NCI-H1694 treated with DMSO at 0.1 percent for 48 hours (cell line): ENCODE measurements at places on chromosomes 2 and 18.

- no peak for DNase-seq
Measured at GRCh38 chr2:66929632-66930338, 467.3 kb upstream of the ETAA1 start.

DNA sequence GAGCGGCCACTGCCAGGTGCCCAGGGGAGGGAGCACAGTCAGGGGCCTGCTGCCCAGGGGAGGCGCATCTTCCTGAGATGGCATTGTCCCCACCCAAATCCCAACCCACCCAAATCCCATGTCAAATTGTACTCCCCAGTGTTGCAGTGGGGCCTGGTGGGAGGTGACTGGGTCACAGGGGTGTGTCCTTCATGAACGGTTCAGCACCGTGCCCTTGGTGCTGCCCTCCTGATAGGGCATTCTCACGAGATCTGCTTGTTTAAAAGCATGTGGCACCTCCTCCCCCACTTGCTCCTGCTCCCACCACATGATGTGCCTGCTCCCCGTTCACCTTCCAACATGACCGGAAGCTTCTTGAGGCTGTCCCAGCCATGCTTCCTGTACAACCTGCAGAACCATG is 27.6 kb downstream of the ANKMY1 start:
- DNase-seq = no peak

GRCh38 chr2:160510617-160511016 is 17.0 kb upstream of the RBMS1 start:
- DNase-seq = no peak

- no peak for DNase-seq
Measured at GRCh38 chr2:168457190-168457895, 1.3 kb downstream of the CERS6 start.

DNA sequence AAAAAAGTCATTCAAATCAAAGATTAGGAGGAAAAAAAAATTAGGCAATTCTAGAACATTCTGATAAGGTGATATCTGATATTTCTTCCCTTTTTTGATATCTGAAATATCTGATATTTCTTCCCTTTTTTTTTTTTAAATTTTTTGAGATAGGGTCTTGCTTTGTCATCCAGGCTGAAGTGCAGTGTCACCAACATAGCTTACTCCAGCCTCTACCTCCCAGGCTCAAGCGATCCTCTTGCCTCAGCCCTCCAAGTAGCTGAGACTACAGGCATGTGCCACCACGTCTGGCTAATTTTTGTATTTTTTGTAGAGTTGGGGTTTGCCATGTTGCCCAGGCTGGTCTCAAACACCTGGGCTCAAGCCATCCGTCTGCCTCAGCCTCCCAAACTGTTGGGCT is 33.9 kb downstream of the MEX3C start:
- no peak for DNase-seq

- DNase-seq = peak; percentile 13
Measured at GRCh38 chr2:63424329-63425078, 163.8 kb downstream of the WDPCP start.

GRCh38 chr2:106011380-106011779 is 182.7 kb downstream of the UXS1 start:
- DNase-seq = no peak

DNA sequence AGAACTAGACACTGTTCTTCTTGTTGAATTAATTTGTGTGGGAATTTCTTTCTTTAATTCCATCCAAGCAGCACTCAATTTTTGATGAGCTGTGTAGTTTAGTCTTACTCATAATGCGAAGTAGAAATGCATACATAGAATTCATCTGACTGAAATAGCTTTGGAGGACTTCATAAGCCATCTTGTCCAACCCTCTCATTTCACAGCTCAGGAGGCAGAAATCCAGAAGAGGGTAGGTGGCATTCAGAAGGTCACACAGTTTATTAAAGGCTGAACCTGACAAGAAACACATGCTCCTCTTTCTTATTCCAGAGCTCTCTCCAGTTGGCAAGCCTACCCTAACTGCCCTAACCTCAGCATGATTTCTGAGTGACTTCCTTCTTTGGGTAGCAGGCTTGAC is 169.2 kb upstream of the NOSTRIN start:
- no peak for DNase-seq

DNA sequence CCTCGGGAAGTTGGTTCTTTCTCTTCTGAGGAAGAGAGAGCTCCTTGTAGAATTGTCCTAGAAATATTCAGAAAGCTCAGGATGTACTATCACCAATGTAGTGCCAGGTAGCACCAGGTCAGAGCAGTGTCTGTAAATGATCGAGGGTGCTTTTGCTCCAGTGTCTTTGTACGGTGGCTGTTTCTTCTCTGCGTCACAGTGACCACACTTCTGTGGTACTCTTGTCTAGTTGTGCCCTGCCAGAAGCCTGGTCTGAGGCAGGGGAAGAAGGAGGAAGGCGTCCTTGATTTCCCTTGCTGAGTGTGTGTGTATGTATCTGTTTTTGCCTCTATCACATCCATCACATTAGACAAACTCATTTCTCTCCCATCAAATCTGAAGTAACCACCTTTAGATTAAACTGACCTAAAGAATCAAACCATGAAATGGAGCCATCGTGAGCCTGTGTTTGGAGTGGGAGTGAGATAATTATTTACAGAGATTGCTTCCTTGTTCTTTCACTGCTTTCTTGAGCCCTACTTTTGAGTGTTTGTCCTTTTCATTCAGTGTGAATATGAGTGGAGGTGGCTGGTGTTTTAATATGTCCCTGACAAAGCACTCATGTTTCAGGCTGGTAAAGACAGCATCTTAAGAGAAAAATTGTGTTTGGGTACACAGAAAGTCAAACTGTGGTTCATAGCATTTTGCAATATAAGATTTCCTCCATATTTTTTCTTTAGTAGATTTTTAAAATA is 97.2 kb downstream of the ACOXL start:
- no peak for DNase-seq

DNA sequence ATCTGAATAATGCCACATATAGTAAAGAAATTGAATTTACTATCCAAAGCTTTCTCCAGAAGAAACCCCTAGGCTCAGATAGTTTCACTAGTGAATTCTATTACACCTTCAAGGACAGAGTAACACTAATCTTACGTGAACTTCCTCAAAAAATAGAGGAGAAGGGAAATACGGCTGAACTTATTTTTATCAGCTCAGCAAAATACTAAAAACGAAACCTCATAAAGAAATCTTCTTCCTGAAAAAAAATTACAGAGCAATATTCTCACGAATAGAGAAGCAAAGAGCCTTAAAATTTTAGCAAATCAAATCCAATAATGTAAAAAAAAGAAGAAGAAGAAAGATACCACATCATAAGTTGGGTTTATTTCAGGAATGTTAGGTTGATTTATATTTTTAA is 14.7 kb downstream of the CAPN13 start:
- DNase-seq = no peak

GRCh38 chr18:22983175-22983574 is 50.0 kb downstream of the RBBP8 start:
- peak; percentile 33 for DNase-seq

DNA sequence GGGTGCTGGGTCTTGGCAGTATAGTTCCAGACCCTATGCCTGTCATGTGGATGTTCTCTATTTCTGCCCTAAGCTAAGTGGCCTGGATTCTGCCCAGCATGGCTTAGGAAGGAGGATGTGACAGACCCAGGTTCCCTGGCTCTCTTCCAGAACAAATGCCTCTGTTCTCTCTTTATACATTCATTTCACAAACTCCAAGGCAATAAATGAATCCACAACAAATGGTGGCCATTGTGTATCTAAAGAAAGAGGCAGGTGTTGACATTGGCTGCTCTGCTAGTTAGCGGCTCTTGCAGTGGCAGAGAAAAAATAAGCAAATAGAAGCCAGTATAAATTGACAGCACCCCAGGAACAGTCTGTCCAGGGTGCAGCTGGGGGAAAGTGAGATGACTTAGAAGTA is 298.6 kb downstream of the SUCLG1 start:
- no peak for DNase-seq

DNA sequence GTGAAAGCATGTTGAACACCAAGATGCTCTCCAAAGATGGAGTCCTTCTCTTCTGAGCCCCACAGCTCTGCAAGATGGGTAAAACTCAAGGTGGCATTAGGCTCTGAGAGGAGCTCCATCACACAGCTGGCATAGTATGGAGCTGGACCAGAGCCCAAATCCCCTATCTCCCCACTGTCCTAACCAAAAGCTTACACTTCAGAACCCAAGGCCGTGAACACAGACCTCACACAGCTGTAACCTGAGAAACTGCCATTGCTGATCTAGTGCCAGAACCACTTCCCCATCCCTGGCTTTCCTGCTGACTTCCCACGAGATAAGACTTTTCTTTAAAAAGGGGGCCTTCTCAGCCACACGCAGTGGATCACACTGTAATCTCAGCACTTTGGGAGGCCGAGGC is 25.0 kb downstream of the TTC32 start:
- DNase-seq = no peak

- DNase-seq = no peak
Measured at GRCh38 chr18:22439447-22439846, 21.7 kb upstream of the CTAGE1 start.

DNA sequence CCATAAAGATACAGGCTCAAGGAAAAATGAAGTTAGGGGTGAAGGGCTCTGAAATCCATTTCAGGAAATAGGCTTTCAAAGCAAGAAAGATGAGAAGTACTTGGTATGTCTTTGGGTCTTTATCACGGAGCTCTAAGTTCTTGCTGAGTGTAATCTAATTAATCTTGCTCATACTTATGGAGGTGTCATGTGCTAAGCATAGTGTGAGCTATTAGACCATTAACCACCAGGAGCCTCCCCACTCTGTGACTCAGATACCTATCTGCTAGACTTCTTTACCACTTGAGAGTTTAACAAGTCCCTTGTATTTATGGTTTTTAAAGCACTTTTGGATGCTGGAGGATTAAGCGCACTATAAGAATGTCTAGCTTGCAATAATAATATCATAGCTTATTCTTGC is 678.7 kb downstream of the EPHA4 start:
- DNase-seq = no peak

GRCh38 chr2:128722489-128722888 is 403.8 kb upstream of the HS6ST1 start:
- DNase-seq = no peak

DNA sequence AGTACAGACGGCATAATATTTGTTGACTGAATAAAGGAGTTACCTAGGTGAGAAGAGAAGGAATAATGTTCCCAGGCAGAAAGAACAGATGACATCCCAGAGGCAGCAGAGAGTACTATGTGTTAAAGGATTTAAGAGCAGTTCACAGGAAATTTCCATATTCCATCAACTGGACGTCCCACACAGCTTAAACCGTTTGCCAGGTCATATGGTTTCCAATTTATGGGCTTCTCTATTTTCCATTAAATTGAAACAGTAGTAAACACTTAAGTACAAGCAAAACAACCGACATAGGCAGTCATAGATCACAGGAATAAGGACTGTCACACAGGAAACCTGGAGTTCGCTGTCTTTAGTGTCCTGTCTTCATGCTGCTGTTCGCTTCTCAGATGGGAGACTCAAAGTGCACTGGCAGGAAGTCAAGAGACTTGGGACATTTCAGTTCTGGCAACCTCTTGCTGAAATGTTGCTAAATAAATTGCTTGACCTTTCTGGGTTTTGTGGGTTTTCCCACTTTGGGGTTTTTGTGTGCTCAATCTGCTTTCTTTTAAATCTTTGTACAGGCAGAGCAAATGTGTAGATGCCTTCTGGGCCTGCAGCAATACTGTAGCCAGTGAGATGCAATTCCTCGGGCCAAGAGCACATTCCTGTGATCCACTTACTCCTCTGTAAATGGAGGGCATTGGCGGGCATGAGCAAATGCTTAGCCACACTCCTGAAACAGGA is 5.8 kb upstream of the PIEZO2 start:
- no peak for DNase-seq

DNA sequence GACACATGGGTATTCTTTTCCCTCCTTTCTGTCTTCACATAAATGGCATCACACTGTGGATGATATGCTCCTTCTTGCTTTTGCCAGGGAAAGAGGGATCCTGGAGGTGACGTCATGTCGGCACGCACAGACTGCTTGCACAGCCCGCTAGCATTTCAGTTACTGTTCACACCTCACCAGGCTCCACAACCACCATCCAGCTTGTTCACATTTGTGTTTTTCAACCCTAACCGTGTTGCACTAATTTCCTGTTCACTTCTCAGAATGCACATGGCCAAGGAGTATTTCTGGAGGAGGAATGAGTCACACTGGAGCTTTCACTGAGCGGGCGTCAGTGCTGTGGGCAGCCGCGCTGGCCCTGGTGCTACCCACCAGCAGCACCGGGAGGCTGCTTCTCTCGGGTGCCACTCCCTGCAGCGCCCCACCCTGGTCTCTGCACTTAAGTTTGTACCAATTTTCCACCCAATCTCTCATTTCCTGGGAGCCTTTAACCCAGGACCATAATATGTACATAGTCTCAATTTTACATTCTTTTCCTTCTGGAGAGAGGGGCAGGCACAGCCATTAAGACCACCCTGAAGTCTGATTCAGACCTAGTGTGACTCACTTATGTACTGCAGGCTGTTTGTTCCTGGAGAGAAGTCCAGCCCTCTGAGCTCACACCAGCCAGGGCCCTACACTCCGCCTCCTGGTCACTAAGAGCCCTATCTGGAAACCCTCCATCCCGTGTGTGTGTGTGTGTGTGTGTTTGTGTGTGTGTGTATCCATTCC is 65.1 kb downstream of the MBP start:
- no peak for DNase-seq

- no peak for DNase-seq
Measured at GRCh38 chr2:191675807-191676721, 1.9 kb upstream of the NABP1 start.

GRCh38 chr2:46297546-46298271 is 502 bp downstream of the EPAS1 start:
- no peak for DNase-seq

- DNase-seq = peak; percentile 48
Measured at GRCh38 chr2:234091432-234091879, 41.0 kb downstream of the SPP2 start.

DNA sequence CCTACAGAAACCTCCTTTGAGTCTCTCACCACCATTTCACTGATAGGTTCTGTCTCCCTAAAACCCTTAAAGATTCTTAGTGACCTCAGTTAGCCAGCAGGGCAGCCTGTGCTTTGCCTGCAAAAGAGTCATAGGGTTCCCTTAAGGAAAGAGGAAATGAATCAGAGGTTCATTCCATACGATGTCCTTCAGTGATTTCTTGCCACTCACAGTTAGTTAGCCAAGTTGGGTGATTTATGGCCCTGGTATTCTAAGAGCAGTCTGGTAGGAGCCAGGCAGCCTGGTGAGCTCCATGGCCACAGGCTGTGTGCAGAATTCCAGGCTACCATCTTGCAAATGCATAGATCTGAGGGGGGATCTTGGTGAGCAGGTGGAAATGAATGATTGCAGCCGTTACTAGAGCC is 18.7 kb upstream of the CCBE1 start:
- no peak for DNase-seq

DNA sequence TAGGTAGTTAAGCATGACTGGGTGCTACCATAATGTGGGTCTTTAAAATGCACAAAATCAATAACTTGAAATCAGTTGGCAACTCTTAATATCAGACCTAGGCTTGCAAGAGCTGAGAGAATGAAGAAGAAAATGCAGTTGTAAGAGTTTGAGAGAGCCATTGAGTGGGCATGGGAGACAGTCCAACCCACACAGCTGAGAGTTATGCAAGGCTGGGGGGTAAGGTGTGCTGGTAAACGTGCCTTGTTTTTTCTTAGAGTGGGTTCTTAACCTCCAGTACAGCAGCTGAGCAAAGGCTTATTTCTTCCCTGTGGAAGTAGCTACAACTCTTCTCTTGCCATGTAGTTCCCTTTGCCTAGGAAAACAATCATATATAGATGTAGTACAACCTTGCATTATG is 20.2 kb upstream of the CCDC178 start:
- DNase-seq = no peak
